Activated CD4-positive, alpha-beta T cell treated with anti-CD3 and anti-CD28 coated beads, Interleukin-2, amount 50 U/mL, for 48 hours (primary cell): ENCODE measurements at places on chromosomes 5 and 9.

- DNase-seq, result no peak
Measured at GRCh38 chr5:147307170-147307569, 72.3 kb downstream of the STK32A start.

DNA sequence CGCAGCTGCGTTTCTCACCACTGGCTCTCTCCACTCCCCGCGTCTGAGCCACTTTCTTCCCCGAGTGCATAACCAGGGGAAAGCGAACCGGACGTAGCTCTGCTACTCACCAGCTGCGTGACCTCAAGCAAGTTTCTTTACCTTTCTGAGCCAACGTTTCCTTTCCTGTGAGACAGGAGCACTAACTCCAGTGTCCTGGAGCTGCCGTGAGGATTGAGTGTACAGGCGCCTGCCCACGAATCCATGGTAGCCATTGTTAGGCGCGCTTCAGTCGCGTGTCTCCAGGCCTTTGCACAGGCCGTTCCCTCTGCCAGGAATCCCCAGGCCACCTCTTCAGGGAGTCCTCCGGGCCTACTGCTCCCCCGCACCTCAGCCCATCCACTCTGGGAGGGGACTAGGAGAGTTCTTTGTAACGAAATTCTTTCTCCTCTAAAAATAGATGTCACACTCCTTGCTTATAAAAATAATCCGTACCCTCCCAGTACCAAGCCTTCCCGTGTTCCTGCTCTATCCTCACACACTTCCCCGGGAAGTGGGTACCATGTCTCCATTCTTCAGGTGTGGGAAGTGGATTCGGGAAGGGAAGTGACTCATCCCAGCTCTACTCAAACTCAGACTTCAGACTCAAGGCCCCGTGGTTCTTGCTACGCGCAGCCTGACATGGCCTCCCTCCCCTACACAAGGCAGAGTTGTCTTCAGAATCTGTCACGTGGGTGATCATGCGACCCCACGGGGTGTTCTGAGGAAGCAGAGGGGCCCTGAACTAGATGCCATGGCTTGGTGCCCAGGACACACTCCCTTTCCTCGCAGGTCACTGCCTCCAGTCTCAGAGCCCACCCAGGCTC is 16.1 kb upstream of the CRB2 start:
- DNase-seq, result peak; percentile 81

GRCh38 chr9:35158501-35159280 is 3.1 kb upstream of the UNC13B start:
- DNase-seq, result no peak

DNA sequence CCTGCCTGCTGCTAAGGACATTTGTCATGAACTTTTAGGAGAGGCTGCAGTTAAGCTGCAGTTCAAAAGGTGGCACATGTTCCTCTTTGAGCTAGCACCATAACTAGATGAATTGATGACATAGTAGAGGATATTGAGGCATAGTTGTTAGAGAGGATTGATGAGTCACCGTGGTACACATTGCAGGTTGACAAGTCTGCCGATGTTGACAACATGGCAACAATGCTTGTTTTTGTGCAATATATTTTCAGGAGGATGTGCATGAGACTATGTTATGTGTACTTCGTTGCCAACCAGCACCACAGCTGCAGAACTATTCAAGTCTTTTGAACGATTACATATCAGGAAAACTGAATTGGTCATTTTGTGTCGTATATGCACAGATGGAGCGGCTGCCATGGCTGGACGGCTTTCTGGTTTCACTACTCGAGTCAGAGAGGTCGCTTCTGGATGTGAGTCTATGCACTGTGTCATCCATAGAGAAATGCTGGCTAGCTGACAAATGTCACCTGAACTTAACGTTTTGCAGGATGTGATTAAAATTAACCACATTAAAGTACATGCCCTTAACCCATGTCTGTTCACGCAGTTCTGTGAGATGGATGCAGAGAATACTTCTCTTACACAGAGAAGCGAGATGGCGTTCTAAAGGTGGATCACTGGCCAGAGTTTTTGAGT is 24.2 kb downstream of the ANP32B start:
- no peak for DNase-seq

DNA sequence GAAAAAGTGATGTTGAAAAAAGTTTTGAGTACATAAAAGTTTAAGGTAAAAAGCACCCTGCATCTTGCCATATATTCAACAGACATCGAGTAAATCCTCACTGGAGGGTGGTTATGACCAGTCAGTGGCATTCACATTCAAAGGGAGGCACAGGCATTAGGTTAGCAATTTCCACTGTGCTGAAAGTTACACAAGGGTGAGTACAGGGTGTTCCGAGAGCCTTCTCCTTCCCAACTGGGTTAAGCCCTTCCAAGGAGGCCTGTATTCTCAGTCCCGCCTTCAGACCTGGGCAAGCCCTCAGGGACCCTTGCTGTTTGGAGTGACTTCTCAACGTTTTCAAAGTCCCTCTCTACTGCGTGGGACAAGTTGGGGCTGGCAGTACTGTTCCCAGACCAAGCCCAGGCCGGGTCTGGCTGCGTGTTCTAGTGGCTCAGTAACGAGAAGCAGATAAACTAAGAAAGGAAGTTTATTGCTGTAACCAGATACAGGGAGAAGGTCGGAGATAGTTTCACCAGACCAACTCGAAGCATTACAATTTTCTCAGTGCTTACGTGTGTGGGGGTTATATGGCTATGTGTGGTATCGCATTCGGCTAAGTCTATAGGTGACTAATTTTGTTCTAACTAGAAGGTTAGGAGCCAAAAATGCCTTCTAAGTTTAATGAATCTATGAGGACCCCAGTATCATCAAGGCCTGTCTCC is 13.0 kb upstream of the SETX start:
- no peak for DNase-seq

- no peak for DNase-seq
Measured at GRCh38 chr5:142277796-142278195, 47.0 kb downstream of the SPRY4 start.

GRCh38 chr5:33611877-33612276 is 171.1 kb downstream of the TARS1 start:
- no peak for DNase-seq

- no peak for DNase-seq
Measured at GRCh38 chr5:149901511-149901910, 43.1 kb downstream of the PDE6A start.

GRCh38 chr5:149633476-149634350 is 52.4 kb downstream of the ARHGEF37 start:
- no peak for DNase-seq

DNA sequence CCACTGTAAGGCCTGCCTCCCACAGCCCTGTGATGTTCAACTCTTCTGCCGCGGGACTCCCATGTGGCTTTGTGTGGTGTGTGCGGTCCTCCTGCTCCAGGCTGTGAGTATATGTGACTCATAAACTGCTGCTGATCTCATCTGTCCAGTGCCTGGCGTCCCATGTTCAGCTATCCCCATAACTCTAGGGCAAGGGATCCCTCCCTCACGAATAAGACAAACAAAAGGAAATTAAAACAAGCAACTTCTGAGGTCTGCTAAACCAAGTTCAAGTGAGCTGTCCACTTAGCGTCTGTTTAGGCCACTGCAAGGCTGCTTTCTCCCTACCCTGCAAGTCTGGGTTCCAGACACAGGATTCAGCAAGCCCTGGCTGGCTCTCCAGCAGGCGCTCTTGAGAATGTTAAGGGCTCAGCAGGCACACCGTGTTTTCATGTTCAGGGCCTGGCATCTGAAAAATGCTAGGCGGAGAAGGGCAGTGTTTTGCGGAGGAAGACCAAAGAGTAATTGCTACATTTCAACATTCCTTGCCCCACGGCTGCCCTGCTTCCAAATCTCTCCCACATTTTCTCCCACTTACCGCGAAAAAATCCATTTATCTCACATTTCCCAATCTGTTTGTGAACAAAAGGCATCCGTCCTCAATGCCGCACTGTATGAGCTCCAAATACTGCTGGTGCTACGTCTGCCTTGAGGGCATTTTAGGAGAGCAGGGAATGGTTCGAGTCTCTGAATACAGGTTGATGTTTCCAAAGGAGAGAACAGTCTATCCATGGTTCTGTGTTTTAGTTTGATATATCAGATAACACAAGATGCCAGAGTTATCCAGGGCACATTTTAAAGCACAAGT is 280.2 kb downstream of the SEMA5A start:
- DNase-seq, result no peak

- DNase-seq, result no peak
Measured at GRCh38 chr5:90843443-90843842, 284.8 kb downstream of the ADGRV1 start.

- DNase-seq, result no peak
Measured at GRCh38 chr9:2220036-2220435, 204.9 kb downstream of the SMARCA2 start.
